AML-193 (cell line): ENCODE measurements at places on chromosomes 2 and 18.

DNA sequence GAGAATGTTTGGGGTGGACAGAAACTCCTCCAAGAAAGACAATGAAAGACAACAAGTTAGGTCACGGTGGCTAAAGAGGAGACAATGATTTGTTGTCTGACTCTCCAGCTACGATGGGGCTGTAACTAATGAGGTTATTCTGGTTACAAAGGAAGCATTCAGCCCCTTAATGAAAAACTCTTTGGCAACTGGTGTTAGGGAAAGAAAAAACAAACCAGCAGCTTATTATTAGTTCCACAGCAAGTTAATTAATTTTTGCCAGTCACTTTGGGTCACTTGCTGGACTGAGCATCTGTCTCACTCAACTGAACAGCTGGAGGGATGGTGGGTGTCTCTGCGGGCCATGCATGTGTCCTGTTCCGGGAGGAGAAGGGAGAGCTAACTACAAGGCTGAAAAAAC lies 263.7 kb downstream of the ALK start:
- no peak for DNase-seq

DNA sequence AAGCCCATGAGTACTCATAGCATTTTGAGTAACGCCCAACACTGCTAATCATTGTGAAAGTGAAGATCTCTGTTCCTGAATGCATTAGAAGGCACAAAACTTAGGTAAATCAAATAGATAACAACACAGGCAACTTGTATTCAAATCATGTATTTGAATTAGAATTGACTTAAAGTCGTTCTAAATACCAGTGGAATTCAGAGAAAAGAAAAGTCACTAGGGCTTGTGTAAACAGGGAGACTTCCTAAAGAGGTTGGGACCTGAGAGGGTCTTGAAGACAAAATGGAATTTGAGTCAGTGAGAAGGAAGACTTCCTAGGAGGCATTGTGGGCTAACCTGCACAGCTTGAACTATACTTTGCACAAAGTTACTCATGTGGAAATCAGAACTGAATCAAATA lies 127.2 kb downstream of the CTNNA2 start:
- DNase-seq, result no peak

- no peak for DNase-seq
Measured at GRCh38 chr2:133489641-133490410, 78.4 kb downstream of the NCKAP5 start.

- DNase-seq, result no peak
Measured at GRCh38 chr2:12534646-12535263, 182.0 kb upstream of the TRIB2 start.

DNA sequence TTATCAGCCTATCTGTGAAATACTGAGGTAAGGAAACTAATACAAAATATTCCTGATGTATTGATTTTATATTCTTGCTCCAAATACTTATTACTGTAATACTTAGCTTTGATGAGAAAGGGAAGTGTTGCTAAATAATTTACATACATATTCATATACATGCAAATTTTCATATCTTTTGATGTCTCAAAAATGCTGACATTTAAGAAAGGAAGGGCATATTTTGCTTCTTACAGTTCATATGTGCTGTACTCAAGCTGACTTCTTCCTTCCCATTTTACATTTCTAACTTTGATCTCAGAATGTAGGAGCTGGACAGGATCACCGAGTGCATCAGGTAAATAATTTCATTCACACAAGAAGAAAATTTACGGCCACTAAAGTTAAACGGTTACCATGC lies 399.2 kb upstream of the VWC2L start:
- DNase-seq, result no peak

DNA sequence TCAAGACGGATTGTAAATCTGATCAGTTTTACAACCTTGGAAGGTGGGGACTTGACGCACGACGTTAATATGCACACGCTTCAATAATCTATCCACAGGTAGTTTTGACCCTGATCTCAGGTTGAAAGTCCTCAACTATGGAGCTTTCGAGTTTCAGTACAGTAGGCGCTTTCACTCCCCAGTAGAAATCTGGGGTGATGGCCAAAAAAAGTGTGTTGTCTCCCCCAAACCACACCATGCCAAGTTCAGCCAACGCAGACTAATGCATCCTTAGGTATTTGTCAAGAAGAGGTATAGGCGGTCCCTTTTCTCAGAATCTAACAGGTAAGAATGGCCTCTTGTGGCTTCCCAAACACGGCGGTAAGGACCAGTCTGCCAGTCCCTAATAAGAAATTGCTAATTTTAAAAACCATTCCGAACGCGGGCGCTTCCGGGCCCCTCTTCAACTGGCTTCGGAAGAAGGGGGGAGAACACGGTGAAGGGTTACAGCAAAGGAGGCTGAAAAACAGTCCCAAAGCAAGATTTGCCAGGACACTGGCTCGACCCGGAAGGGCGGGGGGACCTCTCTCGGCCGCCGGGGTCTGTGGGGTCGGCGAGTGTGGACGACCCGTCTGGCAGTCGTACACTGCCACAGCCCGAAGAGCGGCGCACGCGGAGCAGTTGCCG lies 659 bp downstream of the FAM210A start:
- no peak for DNase-seq

GRCh38 chr2:64808092-64808491 lies 154.4 kb upstream of the SERTAD2 start:
- no peak for DNase-seq

DNA sequence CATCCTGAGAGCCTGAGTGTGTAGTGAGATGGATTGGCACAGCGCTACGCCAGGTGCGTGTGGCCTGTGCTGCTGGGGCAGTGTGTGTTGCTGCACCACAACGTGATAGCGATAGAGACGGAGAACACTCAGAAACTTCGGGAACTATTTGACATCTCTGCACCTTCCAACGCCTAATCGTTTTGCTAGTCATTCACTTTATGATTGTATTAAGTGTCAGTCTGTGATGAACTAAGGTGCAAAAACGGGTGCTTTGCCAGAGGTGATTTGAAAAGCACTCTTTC lies 26.0 kb upstream of the IGFBP2 start:
- DNase-seq, result no peak

GRCh38 chr2:165558832-165559231 lies 89.3 kb downstream of the CSRNP3 start:
- DNase-seq, result no peak

- DNase-seq, result no peak
Measured at GRCh38 chr2:121031568-121032340, 253.2 kb downstream of the TFCP2L1 start.

GRCh38 chr18:45775241-45775676 lies 50.2 kb upstream of the SIGLEC15 start:
- DNase-seq, result no peak
